Caki2 (cell line): ENCODE measurements at places on chromosomes 5 and 9.

DNA sequence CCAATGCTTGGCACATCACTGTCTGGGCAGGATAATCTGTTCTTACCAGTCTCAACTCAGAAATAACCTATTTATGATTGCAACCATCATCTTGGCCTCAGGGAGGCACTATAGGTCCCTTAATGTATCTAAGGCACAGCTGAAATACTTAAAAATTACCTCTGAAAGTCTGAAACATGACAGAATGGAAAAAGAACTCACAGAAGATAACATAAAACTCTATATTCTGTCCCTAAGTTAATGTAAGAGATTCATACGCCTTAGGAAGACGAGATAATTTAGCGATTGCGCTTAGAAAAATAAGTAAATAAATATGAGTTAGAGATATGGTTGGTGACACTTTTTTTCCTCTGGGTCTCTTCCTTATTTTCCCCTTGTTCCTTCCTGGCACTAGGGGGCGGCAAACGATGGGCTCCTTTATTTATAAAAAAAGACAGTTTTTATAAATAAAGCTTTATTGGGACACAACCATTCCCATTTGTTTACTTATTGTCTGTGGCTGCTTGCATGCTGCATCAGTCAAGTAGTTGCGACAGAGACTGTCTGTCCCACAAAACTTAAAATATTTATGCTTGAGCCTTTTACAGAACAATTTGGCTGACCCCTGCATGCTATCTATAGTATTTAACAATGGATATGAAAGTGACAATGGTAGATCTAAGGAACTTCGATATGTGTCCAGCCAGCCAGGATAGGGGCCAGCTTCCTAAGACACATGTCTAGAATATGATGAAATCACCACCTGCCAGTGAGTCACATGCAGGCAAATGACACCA, 79.6 kb downstream of the PDE4D start:
- DNase-seq: peak; percentile 64

GRCh38 chr5:32439086-32439642, 5.4 kb downstream of the ZFR start:
- DNase-seq: no peak

DNA sequence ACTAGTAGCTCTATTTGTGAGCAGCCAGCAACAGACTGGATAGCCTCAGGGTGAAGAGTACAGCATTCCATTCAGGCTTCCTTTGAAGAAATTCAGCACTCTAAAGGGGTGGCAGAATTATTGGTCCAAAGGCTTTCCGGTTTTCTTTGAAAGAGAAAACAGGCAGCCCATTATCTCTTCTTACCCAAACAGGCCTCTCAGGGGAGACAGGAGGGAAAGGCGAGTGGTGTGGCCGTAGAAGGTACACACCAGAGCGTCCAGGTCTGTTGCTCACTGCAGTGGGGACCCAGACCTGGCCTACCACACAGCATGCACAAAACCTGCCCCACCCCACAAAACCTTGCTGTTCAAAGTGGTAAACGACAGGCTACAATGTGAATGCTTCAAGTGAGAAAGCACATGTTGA, 83.3 kb downstream of the ZNF608 start:
- no peak for DNase-seq

GRCh38 chr9:125831054-125831453, 83.9 kb downstream of the PBX3 start:
- no peak for DNase-seq

DNA sequence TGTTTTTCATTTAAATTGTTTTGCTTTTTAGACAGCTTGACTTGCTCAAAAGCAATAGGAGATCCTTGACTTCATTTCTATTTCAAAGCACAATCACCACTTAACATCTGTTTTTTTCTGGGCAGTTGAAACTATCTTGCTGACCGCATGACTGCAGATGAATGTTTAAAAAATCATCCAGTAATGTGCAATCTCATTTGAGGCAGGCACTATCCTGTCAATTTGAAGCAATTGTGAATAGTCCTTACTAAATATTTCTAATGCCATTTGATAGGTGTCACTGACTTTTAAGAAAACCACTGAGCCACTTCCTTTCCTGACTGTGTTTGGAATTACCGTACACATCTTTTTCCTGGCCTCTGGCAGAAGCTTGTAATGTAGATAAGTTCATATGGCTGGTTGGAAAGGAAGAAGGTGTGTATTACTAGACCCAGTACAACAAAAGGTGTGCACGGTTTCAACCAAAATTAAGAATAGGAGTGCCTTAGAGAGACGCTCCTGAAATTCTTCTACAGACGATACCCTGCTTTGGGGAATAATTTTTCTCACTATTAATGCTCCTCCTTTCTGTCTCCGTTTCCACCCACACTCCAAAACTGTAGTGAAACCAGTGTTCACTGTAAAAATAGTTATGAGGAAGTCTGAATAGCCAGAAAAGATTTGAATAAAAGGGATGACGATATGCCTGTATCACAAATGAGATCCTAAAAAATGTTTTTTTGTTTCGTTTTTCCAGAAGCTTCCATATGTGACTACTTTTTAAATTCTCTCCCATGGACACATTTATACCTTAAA, 136.7 kb upstream of the MOCS2 start:
- no peak for DNase-seq

DNA sequence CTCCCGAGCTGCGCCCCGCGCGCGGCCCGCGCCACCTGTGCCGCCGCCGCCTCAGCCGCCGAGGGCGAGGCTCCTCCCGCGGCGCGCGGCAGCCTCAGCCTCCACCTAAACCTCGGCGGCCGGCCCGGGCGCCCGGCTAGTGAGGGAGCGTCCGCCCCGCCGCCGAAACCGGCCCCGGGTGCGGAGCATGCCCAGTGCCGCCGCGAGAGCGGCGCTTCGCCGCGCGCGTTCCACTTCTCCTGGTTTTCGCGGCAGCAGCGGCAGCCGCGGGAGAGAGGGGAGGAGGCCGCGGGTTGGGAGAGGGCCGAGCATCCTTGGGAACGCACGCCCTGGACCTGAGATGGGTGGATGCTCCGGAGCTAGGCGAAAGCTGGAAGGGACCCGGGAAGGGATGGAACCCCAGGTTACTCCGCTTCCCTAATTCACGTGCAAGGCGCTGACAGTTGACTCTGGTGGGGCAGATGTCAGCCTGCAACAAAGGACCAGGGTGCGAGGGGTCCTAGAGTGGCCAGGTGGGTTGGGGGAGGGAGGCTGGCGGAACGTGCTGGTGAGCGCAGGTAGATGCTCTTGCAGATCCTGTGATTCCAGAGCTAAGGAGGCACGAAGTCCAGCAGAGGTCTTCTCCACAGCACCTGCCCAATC, at the start of gene CTNND2:
CTNND2 (minus strand) TSS at position 182 of the 642 bp plus-strand sequence. CDS start 593 bp downstream, outside the sequence.
- DNase-seq: peak; percentile 65

DNA sequence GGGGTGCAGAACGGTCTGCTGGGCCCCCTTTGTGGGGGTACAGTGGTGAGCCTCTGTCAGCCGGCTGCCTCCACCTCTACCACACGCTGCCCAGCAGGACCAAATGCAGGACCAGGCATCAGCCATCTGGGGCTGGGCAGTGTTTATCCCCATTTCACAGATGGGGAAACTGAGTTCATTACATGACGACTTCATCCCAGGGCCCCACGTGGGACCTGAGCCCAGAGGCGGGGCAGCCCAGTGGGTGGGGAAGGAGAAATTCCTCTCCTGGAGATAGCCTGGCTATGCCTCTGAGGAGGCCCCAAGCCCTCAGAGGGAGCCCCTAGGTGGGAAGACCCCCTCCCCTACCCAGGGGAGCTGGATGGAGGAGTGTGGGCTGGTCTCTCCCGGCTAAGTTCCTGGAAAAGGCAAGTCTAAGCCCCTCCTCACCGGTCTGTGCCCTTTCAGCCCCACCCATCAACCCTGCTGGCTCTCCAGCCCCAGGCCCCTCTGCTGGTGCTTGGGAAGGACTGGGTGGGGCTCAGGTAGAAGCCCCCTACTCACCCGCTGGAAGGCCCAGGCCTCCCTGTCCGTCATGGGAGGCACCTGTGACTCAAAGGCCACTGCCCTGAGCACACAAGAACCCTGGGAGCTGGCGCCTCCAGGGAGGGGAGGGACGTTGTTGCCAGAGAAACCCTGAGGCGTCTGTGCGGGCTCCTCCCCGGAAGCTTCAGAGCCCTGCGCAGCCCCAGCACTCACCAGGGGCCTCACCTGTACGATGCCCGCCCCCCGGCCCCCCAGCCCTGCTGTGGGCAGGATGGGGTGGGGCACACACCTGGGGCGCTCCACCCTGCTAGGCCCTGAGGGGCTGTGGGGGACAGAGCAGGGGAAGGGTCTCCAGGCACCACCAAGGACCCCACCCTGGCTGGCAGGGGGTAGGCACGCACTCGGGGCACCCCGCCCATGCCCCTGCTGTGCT, 7.4 kb upstream of the CCDC187 start:
- DNase-seq: no peak

DNA sequence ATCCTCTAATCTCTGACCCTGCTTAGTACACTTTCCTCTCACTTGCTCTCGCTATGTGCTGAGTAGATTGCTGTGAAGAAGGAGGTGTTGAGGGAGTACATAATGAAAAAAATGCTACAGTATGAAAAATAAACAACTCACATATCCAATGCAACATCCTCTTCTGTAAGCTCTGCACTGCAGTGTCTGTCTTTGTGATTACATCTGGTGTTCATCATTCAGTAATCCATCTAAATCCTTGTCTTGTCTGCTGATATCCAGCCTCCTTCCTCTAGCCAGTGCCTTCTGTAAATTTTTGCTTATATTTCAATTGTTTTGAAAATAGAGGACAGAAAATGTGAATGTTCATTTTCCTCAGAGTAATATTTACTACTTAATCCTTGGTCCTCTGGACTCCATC, 57.4 kb upstream of the CDH12 start:
- DNase-seq: no peak

- DNase-seq: peak; percentile 8
Measured at GRCh38 chr5:135930029-135930948, 24.5 kb downstream of the LECT2 start.

DNA sequence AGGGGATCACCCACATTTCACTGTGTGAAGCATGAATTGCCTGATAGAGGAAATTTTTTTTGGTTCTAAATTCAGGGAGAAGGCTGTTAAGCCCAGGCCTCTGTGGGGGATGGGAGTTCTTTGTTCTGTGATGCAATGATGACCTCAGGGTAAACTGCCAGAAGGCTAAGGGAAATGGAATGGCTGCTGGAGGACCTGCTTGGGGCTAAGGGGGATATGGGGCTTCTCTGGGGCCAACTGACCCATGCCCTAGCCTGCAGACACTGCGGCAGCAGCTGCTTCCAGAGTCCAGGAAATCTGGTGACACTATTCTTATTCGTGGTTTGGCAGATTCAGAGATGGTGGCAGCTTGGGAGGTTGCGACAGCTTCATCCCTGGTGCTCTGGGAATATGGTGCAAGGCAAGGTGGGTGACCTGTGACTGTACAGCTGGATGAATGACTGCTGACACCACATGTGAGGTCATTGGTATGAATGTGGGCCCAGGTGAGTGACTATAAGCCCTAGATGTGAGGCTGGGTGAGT, 30.3 kb downstream of the VCP start:
- DNase-seq: no peak

DNA sequence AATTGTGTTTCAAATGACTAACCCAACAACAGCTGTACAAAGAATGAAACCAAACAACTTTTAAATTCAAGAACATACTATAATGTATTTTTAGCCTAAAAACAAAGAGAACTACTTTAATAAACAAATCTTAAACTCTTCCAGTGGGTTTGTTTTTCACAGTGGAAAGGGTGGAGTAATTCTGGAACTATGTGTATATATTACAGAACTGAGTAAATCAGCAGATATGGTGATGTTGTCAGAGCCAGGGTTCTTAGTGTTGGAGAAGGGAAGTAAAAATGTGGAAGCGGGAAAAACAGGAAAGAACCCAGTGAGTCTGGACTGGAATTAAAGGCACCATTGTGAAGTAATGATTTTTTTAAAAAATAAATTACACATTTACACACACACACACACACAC, 144.9 kb downstream of the CDK5RAP2 start:
- no peak for DNase-seq

GRCh38 chr9:69260161-69260560, 64.9 kb upstream of the ENTREP1 start:
- DNase-seq: no peak

- DNase-seq: no peak
Measured at GRCh38 chr5:158393457-158393856, 534.5 kb upstream of the CLINT1 start.

DNA sequence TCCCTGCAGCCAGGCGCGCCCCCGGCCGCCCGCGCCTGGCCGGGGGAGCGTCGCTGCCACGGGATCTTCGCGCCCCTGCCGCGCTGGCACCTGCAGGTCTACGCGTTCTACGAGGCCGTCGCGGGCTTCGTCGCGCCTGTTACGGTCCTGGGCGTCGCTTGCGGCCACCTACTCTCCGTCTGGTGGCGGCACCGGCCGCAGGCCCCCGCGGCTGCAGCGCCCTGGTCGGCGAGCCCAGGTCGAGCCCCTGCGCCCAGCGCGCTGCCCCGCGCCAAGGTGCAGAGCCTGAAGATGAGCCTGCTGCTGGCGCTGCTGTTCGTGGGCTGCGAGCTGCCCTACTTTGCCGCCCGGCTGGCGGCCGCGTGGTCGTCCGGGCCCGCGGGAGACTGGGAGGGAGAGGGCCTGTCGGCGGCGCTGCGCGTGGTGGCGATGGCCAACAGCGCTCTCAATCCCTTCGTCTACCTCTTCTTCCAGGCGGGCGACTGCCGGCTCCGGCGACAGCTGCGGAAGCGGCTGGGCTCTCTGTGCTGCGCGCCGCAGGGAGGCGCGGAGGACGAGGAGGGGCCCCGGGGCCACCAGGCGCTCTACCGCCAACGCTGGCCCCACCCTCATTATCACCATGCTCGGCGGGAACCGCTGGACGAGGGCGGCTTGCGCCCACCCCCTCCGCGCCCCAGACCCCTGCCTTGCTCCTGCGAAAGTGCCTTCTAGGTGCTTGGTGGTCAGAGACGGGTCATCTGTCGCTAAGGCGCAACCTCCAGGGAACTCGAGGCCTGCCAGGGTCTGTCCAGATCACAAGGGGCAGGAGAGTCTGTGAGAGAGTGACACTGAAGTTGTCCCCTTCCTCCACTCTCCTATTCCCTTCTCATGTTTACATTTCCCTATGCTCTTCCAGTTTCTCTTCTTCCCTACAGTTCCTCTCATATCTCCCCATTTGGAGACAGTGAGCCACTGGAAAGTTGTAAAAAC, 1.3 kb downstream of the GPR150 start:
- no peak for DNase-seq

- DNase-seq: no peak
Measured at GRCh38 chr5:65867542-65868195, 58.7 kb upstream of the ERBIN start.

DNA sequence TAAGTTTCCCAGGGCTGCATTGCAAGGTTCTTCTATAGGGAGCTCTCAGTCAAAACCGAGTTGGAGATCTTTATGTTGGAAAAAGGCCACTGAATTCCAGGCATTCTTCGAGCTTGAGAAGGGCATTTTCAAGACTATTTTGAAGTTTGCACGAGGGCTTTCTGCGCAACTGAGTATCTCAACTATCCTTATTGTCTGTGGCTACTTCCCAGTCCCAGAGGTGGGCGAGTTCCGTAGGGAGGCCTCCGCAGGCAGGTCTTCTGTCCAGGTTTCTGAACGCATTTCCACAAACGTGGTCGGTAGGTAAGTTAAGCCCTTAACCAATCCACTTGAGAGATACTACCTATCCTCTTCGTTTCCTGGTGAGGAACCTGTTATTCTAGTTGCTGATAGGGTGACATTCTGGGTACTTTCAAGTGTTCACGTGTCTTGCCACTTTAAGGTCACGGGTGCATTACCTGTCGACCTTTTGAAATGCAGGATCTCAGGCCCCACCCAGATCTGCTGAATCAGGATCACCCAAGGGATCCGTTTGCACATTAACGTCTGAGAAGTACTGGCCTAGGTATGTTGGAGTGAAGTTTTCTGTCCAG, 51.4 kb upstream of the TJP2 start:
- DNase-seq: peak; percentile 62
